ENCODE measurements at places on chromosomes 13 and 19.

DNA sequence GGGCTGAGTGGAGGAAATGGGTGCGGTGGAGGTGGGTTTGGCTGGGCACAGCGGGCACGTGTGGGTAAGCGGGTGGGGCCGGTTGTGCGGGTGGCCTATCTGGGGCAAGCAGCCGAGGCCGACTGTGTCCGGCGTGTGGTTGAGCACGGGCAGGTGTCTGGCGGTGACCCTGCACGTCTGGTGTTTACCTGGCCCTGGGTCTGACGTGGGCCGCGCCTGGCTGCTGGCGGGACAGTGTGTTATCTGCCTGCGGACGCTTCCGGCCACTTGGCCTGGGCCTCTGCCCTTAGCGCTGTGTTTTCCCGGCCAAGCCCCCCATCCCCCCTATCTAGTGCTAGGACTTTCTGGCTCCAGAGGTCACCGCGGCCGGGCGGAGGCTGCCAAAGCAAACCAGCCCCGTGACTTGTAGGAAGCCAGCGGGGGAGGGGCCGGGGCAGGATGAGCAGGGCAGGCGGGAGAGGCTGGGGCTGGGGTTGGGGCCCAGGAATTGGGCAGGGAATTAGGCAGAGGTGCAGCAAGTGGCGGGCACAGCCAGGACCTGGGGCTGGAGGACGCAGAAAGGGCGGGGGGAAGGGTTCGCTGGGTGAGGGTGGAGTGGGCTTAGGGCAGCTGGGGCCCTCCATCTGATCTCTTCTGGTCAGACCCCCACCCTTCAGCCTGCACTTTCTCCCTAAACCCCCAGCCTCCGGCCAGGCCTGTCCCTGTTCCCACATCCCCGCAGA, 534 bp upstream of the HPN start:
- DNase-seq, result peak; percentile 58

DNA sequence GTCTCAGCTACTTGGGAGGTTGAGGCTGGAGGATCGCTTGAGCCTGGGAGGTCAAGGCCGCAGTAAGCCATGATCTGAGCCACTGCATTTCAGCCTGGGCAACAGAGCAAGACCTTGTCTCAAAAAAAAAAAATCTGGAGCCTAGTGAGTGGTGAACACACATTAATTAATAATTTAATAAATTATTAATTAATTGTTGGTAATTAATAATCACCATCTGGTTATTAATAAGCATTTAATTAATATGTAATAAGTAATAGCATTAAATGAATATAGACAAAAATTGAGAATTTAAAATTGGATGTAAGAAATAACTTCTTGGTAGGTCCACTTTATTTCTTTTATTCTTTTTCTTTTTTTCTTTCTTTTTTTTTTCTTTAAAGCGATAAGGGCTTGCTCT, 31.9 kb upstream of the CEBPA start:
- no peak for DNase-seq

DNA sequence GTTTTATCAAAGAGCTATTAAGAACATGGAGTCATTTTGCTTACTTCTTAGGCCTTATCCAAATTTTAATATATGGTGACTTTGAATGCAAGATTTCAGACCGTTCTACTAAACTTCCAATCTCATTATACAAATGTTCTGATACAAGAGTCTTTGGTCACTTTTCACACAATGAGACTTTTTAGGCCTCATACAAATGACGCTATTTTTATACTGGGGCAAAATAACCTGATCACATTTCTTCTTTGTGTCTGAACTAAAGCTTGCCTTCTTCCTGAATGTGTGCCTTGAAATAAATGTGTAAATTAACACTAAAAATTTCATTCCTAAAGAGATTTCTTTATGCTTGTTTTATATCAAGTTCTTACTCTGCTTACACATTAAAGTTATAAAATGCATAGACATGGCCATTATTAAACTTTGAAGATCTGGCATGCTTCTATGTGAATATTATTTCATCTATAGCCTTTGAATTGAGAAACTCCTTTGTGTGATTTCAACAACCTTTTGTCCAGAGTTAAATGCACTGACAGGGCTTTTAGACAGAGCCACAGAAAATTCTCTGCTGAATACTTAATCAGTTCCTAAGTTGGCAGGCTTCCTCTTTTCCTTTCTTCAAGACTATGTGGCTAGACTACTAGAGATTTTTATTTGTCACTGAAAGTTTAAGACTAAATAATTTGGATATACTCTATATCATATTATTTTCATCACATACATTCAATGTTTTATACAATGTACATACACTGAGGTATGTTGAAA, 86.1 kb downstream of the EDNRB start:
- no peak for DNase-seq

DNA sequence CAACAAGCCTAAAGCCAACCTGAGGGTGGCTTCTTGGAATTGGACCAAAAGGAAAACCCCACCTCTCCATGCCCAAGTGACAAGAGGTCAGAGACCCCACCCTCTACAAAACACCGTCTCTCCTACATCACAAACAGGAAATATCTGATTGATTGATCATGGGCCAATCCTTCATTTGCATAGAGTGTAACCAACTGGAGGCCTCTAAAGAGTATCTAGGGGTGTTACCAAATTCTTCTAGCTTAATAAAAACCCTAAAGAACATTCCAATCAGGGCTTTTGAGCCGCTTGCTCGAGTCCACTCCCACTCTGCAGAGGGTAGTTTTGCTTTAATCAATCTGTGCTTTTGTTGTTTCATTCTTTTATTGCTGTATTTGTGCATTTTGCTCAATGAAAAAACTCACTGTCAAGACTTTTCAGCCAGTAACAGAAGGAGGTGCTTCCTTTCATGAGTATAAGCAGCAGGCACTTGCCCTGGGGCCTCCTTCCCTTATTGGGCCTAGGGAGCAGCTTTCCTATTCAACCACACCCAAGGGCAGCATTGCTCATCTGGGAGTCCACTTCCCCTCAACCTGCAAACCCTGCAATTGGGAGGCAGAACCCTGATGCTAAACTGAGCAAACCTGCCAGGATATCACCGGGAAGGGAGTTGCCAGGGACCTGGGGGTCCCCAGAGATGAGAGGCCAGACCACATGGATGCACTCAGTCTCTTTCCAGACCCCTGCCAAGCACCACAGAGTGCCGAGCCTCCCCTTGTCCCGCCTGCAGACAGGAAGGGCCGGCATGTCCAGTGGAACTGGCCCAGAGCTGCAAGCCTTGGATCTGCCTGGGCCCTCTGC, 154.3 kb upstream of the VSTM2B start:
- no peak for DNase-seq

DNA sequence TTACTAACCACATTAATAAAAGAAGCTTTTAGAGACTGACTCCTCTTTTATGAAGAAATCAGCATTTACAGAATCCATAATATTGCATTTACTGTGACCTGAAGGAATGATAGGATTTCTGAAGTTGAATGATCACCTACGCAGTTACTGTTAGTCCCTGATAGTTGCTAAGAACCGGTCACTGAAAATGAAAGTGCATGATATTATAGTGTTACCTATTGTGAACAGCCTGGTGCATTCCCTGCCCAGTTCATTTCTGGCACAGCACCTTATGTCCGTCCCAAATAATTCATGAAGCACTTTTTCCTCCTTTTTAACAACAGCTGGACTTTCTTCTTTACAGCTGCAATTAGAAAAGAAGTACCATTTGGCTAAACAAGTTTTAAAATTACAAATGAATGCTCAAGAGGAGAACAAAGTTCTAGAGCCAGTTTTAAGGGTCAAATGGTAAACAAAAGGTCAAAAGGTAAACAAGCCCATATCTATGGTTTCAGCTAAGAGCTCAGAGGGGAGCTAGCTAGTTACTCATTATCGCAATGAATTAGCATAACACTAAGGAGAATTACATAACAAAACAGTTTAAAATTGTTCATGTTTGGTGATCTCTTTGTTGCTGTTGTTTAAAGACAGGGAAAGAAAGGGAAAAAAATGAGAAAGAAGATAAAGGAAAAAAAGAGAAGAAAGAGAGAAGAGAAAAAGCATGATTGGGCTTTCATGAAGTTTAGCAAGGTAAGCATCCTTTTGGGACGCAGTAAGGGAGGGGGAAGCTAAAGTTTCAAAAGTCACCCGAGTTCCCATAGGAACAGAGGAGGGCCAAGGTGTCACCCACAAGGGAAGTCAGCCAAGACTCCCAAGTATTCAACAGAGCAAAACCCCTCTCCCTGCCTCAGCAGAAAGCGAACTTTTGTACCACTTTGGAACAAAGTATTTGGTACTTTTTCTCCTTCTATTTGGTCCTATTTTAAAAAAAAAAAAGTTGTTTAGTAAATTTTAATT, 50.2 kb downstream of the FLT3 start:
- DNase-seq, result no peak

DNA sequence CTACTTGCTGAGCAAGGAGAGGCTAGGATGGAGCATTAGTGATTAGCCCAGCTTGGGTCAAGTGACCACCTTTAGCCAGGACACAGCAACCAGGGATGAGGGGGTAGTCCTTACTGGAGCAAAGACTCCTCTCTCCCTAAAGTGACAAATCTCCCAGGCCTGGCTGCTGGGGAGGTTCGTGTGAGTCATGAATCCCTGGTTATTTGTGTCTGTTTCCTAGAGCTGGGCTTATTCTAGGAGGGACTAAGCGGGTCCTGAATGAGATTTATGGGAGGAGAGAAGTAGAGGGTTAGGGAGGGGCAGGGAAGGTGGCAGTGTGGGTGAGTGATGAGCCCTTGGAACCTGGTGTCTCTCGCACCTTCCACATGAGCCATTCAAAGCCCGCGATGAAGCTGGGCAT, 487.3 kb downstream of the TSHZ3 start:
- DNase-seq, result no peak

DNA sequence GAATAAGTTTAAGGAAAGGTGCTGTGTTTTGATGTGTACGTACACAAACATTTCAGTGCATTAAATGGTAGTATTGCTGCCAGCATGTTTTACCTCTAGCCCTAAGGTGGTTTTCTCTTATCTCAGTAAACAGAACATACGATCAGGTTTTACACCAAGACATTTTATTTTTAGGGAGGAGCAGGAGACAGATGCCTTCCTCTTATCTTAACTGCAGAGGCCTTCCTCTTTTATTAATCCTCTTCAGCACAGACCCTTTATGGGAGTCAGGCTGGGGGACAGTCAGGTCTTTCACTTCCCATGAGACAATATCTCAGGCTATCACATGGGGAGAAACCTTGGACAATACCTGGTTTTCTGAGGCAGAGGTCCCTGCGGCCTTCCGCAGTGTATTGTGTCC, 14.9 kb upstream of the ZNF611 start:
- DNase-seq, result no peak

Data from right hindlimb (tissue), 1 donor.